ENCODE measurements at places on chromosomes 1 and 21.

GRCh38 chr1:232451506-232451905, 178.4 kb downstream of the SIPA1L2 start:
- no peak for DNase-seq

DNA sequence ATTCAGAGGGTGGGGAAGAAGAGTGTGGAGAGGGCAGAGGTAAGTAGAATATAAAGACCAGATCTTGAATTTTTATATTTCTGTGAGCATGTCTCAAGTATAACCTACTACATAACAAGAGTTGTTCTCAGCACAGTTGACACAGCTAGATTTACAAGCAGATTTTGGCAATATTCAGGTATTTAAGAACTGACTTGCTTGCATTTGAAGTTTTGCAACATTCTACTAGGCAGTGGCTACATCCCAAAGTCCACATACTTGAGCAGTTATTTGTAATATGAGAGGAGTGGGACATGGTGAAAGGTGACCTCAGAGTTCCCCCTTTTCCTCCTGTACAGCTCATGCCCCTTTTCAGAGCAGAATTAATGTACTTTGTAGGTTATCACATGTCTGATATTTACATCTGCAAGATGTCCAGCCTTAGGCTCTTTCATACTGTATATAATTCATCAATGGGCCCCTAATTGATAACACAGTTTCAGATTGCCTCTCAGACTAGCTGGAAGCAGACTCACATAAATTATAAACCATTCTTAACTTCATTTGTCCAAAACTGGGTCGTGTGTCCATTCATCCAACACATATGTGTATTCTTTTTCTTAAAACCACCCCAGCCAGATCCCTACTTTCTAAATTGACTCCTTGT, 136.7 kb upstream of the RAVER2 start:
- DNase-seq = no peak

DNA sequence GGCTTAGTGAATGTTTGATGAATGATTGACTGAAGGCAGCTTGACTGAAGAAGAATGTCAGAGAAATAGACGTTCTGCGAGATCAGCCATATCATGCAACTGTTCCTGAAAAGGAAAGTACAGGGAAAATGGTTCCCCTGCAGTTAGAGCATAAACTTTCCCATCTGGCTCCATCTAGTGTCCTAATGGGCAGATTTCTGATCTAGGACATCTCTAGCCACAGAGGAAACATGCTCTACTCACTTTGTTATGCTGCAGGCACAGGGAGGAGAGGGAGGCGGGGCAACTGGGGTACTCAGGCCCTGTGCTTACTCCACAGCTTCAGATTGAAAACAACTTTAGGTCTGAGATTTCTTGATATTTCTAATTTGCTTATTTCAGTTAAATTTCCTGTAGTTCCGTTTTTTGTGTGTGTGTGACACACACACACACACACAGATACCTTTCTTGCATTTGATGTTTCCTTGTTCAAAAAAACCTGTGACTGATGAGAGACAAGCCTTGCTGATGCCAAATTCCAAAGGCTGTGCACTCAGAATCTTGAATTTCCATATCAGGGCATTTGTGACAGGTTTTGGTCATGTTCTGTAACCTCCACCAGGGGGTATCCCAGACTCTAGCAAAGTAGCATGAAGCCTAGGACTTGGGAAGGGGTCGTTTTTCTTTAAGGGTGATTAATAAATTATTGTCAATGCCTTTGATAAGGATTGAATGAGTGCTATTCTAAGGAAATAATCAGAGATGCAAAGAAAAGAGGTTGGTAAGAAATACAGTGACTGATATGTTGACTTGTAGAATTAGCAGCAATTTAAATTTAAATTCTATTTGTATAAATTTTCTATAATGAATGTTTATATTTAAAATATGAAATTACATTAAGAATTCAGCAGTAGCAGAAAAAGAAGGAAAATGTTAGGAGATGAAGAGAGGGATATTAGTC, 139.7 kb upstream of the BEND5 start:
- DNase-seq = peak; percentile 53

DNA sequence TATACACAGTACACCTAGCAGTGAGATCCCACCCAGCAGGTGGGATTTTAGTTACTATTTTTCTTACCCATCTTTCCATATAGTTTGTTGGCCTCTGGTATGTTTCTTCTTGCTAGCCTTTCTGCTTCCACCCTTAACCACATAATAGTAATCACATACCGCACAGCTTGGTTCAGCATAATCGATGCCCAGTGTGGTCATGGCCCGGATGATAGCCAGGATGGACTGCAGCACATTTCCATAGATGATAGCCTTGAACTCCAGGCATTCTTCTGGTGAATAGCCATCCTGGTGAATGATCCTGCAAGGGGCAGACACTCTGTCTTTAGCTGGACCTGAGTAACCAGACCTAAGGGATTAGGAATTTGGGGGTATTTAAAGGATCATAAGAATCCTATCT, 9.5 kb downstream of the GNAT2 start:
- no peak for DNase-seq

- no peak for DNase-seq
Measured at GRCh38 chr1:4323309-4323708, 331.1 kb upstream of the AJAP1 start.

Measured in WTC11 (cell line).